ENCODE measurements at places on chromosomes 6 and 20.

DNA sequence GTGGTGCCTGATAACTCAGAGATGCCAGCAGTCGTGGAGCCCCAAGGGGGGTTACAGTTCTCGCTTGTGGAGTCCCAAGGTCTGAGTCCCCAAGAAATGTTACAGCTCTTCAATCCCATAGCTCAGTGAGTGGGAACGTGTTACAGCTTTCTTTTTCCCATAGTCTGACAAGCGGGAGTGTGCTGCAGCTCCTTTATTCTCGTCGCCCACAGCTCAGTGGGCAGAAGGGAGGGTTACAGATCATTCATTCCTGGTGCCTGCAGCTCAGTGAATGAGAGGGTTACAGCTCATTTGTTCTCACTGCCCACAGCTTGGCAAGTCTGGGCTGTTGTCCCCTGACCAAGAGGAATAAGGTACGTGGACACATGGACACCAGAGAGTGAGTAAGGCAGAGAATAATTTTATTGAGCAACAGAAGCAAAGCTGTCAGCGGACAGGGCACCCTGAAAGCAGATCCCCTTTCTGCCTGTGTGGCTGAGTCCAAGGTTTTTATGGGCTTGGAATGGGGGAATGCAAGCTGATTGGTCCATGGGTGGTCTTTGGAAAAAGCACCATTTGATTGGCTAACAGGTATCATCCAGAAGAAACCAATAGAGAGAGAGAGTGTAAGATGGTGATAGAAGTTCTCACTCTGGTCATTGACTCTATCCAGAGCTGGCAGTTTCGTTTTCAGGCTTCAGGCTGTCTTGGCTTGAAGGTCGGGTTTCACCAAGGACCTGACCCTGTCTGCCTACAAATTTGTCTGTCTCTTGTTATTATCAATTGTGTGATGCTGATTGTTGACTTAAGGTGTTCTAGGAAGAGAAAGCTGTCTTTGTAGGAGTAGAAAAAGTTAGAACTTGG lies 16.4 kb downstream of the RNF217 start:
- DNase-seq = no peak

DNA sequence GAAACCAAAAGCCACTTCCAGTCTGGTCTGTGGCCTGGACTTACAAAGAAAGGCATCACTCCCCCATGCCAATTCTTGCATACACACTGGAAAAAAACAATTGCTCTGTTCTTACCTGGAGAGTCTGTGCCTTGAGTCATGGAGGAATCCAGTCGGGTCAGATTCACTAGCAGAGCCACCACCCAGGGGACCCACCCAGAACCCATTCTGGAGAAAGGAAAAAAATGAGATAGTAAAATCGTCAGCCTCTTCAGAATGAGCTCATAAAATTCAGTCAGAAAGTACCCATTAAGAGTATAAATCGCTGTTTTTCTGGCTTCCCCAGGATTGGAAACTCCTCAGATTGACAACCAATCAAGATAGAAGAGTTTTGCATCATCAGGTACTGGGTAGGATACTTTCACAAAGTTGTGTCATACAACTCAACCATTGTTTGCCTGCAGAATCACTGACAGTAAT lies at the start of gene HLA-DOB:
HLA-DOB (minus strand) TSS at position 257 of the 459 bp plus-strand sequence; CDS start at position 206, 51 bp downstream.
- DNase-seq = no peak

- no peak for DNase-seq
These were observed 10.2 kb downstream of the UNC5CL start for GRCh38 chr6:41028561-41029412.

DNA sequence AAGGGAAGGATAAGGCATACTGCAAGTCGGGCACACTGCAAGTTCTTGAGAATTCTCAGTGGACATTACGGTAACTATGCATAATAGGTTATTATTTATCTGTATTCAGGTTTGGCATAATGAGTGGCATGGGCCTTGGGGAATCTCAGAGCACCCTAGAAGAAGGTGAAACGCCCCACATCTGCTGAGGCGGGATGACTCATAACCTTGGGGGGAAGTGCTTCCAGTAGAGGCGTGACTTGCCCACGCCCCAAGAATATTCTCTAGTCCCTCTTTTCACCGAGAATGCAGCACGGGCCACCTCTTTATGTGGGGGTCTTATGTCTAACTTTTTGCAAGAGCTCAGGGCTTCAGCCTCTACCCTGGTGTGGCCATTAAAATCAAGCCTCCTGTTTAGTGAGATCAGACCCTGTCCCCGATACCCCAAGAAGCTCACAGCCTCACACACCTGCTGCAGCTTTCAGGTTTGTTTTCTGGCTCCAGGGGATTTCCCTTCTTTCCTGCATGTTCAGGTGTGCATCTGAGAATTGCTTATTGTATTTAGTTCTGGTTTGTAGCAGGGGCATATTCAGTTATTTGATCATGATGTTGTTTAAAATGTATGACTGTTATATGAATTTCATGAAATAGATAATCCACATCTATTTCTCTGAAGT lies 19.1 kb downstream of the ZFP64 start:
- DNase-seq = no peak

DNA sequence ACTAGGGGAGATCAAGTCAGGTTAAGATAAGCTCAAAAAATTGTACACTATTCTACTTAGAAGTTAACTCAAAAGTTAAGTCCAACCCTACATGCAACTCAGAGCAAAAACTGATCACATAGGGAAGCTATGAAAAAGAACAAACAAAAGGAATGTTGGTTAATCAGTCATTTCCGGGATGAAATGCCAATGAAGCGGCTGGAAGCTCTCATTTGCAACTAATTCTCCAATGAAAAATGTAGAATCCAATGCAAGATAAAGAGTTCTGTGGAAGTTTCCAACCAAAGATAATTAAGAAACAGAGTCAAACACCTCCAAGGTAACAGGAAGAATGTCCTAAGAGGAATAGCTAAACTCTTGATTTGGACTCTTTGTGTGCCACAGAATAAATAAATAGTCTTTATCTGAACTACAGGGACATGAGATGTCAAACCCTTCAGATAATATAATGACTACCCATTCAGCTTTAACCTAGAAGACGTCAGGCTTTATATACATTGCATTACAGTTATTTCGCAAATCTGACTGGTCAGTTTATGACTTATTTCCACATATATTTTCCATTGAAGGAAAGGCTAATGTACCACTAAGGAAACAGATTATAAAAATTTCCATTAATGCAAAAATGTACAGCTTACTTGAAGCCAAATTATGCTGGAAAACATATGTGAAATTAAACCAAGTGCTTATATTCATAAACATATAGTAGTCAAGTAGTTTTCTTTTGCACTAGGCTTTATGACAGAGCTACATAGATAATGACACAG lies 48.0 kb upstream of the DST start:
- no peak for DNase-seq

DNA sequence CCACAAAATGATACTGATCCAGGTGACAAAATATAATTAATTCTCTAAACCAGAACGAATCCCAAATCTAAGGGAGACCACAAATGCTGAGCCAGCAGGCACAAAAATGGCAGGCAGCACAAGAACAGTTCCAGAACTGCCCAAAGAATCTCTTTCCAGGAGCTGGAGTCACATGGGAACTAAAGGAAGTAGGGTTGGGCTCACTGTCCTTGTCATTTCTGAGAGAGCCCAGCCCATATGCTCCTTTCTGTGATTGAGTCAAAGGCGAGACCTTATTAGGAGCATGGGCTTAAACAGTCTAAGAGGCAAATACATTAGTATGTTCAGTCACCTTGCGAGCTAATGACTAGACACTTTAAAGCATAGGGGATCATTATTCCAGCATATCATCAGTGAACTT lies 327.6 kb upstream of the ARID1B start:
- DNase-seq = no peak

GRCh38 chr20:1188347-1188746 lies 3.6 kb upstream of the TMEM74B start:
- no peak for DNase-seq

GRCh38 chr20:5808901-5809300 lies 58.7 kb downstream of the SHLD1 start:
- no peak for DNase-seq

DNA sequence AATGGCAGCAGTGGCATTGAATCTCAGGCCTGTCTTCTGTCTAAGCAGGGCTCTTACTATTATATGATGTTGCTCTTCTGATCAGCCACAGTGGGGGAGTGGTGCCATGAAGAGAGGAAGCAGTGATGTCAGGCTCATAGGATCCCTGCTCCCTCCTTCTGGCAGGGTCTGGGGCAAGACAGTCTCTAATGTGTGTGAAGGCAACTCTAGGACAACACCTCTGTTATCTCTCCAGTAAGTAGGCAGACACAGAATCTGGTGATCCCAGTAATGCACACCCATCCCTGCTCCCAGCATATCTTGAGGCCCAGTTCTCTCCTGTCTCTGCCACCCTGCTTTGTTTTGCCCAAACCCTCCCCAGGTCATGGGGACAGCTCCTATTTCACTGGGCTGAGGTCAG lies 8.8 kb downstream of the C20orf202 start:
- DNase-seq = no peak

GRCh38 chr6:34529665-34530327 lies 26.3 kb downstream of the SPDEF start:
- no peak for DNase-seq

- no peak for DNase-seq
These were observed 84.2 kb downstream of the UST start for GRCh38 chr6:148831064-148831463.

GRCh38 chr6:139137706-139138105 lies 2.8 kb downstream of the HECA start:
- DNase-seq = no peak

DNA sequence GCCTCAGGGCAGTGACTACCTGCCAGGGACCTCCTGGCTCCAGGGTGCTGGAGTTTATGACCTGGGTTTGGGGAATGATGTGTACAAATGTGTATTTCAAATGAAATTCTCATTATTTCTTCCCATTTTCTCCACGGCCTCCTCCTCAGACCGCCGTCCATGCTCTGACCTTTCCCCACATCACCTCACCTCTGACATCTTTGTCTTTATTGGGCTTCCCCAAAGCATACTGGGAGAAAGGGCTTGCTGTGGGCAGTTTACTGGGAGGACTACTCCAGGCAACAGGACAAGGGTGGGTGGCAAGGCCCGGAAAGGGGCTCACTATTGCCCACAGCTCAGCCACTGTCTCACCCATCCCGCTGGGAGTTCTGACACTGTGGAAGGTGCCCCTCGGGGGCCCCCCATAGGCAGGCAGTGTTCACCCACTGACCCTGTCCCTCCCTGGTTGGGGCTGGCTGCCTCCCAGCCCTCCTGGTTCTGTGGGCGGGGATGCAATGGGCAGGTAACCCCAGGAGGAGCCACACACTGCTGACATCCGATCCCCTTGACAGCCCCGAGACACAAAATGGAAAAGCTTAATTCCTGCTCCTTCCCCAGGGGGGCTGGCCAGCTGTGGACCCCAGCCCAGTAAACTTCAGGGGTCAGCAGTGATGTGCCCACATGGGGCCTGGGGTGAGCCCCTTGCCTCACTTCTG lies 39.8 kb upstream of the CST7 start:
- no peak for DNase-seq

DNA sequence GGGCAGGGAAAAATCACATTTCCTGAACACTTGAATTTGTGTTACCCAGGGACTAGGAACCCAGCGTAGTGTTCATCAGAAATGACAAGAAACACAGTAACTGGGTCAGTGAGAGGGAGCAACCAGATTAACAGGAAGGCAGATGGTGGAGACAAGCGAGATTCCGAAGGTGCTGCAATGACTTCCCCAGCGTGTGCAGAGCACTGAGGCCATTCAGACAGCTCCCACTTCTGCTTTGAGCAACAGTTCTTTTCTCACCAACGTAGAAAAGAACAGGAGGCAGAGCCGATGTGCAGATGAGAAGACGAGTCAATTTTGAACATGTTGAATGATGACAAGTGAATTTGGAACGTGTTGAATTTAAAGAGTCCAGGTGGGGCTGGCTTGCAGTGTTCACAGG lies 63.1 kb upstream of the IFNGR1 start:
- DNase-seq = no peak

DNA sequence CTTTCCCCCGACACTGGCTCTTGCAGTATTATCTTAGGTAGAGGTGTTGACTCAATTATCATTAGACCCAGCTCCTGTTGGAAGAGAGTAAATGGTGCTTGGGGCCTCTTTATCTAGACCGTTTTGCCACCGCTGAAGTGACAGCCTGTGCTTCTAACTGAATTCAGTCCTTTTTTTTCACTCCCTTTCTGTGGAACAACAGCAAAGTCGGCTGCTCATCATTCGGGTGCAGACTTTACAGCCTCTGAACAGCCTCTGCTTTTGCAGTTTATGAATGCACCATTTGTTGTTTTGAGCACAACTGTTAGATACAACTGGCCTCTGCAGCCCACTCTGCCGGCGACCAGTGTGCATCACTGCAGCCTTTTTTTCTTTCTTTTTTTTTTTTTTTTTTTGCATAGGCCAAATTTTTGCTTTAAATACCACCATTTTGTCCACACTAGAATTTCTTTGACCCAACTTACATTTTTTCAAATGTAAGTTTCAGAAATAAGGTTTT lies 35.8 kb downstream of the RREB1 start:
- DNase-seq = no peak

DNA sequence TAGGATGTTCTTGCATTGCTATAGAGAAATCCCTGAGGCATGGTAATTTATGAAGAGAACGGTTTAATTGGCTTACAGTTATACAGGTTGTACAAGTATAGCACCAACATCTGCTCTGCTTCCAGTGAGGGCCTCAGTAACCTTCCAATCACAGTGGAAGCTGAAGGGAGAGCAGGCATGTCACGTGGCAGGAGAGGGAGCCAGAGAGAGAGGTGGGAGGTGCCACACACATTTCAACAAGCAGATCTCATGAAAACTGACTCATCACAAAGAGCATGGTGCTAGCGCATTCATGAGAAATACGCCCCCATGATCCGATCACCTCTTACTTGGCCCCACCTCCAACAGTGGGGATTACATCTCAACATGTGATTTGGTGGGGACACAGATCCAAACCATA lies 871.2 kb downstream of the TFAP2A start:
- DNase-seq = no peak

- DNase-seq = no peak
These were observed 7.9 kb upstream of the BLCAP start for GRCh38 chr20:37535443-37536132.

DNA sequence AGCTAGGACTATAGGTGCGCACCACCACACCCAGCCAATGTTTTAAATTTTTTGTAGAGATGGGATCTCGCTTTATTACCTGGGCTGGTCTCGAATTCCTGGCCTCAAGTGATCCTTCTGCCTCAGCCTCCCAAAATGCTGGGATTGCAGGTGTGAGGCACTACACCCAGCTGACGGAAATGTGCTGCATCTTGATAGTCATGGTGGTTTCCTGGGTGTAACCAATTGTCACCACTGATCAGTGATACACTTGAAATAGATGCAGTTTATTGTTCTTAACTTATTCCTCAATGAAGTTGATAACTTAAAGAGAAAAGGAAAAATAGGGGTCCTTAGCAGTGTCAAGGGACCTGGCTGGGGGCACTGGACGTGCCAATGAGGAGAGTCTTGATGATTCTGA lies 92.4 kb downstream of the PPP1R14C start:
- DNase-seq = no peak

DNA sequence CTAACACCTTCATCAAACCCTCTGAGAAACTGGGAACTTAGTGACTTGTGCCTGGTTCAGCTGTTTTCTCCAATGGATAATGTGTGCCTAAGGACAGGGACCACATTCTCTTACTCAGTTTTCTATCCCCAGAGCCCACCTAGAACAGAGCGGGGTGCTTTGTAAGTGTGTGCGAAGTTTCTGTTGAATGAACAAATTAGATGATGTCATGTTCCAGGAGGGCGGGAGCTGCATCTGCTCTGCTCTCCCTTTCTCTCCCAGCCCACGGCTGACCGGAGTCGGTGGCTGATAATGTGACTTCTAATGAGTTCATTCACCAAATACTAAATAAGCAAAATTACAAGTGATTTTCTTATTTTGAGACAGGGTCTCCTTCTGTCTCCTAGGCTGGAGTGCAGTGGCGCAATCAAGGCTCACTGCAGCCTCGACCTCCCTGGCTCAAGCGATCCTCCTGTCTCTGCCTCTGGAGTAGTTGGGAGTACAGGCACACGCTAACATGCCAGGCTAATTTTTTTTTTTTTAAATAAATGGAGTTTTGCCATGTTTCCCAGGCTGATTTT lies 60.7 kb upstream of the FNDC1 start:
- DNase-seq = no peak
